ENCODE measurements at places on chromosomes 11 and 22. TPM values are rescaled to one million over a fixed set of nuclear protein-coding genes. Genes with fewer than 3 reads are reported as not detected.

The FLRT1 gene
- total RNA-seq, result not detected

The RGL4 gene
- 0.38 TPM for total RNA-seq

The ROBO4 gene
- total RNA-seq, result 57.6 TPM

The C11orf52 gene
- total RNA-seq, result 3.4 TPM

The CHEK1 gene
- 1.9 TPM for total RNA-seq

The BTG4 gene
- total RNA-seq, result not detected

The OR4C15 gene
- not detected for total RNA-seq

The PGA4 gene
- 94.5 TPM for total RNA-seq

The OR5L2 gene
- total RNA-seq, result not detected

The C22orf15 gene
- not detected for total RNA-seq

The OR10A2 gene
- total RNA-seq, result not detected

The MAPK8IP2 gene
- 3.0 TPM for total RNA-seq

The ANO3 gene
- 0.94 TPM for total RNA-seq

The HEPN1 gene
- total RNA-seq, result 0.56 TPM

The OR52A1 gene
- not detected for total RNA-seq

The CNTF gene
- 2.3 TPM for total RNA-seq

The HBB gene
- total RNA-seq, result 253 TPM

The BDNF gene
- total RNA-seq, result 1.2 TPM

The SLC6A5 gene
- total RNA-seq, result not detected

The UBQLN3 gene
- total RNA-seq, result 1.3 TPM

The ISX gene
- not detected for total RNA-seq

The CDON gene
- total RNA-seq, result 44.1 TPM

The DERL3 gene
- 0.47 TPM for total RNA-seq

The FCHSD2 gene
- 37.8 TPM for total RNA-seq

The MORC2 gene
- total RNA-seq, result 13.9 TPM

The ENTHD1 gene
- not detected for total RNA-seq

The CARD18 gene
- not detected for total RNA-seq

The GLB1L2 gene
- 2.0 TPM for total RNA-seq

The ABTB2 gene
- total RNA-seq, result 4.4 TPM

The CYB5R2 gene
- 6.0 TPM for total RNA-seq
